Stimulated activated CD4-positive, alpha-beta T cell treated with anti-CD3 and anti-CD28 coated beads, Interleukin-4, amount 100 ng/mL, for 48 hours (primary cell): ENCODE measurements at places on chromosomes 13 and 19.

- DNase-seq = no peak
These were observed 4.6 kb downstream of the FRY start for GRCh38 chr13:32036126-32036695.

DNA sequence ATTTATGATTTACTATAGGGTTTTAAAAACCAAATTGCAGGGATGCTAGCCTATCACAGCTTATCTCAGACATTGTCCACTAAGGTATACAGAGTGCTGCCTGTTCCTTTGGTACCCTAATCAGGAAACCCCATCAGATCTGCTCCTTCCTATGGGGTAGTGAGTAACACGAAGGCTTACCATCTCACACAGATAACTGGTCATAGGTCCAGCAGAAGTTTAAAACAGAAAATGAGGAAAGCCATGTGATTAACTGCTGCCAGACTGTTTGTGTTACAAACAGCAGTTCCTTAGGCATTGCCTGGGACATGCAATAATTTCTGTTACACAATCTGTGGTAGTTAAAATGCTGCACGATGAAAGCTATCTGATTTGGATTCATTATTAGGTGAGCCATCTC, 53.5 kb upstream of the ALOX5AP start:
- no peak for DNase-seq

DNA sequence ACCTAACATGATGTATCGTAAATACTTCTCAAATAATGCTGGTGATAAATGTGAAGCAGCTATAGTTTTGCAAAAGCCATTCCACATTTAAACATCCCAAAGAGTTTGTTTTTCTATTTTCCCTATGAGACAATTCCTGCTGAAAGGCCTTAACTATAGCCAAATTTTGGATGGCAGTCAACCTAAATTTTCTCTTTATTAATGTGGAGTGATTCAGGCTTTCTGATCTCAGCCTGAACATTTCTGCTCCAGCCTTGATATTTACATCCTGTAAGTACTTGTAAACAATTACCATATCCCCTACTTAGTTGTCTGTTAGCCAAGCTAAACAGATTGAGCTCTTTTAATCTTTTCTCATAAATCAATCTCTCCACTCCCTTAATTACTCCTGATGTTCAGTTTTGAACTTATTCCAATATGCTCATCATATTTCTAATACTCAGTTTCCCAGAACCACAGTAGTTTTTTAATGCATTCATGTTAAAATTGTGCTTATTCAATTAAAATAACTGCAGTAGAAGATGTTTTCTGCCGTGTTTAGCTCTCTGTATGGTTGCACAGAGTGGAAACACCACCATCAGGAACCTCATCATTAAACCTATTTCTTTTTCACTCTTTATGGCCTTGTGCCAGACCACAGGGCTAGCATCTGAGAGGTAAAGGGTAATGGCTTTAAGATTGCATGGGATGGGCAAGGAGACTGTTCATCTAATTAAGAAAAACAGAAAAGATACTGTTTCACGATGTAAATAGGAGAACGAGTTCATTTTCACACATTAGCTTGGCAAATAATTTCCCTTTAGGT, 1235.2 kb upstream of the SLC10A2 start:
- DNase-seq = no peak

GRCh38 chr19:50333235-50333736, 4.1 kb upstream of the KCNC3 start:
- DNase-seq = peak; percentile 92

- no peak for DNase-seq
These were observed 916.6 kb downstream of the DIAPH3 start for GRCh38 chr13:59247171-59247570.

DNA sequence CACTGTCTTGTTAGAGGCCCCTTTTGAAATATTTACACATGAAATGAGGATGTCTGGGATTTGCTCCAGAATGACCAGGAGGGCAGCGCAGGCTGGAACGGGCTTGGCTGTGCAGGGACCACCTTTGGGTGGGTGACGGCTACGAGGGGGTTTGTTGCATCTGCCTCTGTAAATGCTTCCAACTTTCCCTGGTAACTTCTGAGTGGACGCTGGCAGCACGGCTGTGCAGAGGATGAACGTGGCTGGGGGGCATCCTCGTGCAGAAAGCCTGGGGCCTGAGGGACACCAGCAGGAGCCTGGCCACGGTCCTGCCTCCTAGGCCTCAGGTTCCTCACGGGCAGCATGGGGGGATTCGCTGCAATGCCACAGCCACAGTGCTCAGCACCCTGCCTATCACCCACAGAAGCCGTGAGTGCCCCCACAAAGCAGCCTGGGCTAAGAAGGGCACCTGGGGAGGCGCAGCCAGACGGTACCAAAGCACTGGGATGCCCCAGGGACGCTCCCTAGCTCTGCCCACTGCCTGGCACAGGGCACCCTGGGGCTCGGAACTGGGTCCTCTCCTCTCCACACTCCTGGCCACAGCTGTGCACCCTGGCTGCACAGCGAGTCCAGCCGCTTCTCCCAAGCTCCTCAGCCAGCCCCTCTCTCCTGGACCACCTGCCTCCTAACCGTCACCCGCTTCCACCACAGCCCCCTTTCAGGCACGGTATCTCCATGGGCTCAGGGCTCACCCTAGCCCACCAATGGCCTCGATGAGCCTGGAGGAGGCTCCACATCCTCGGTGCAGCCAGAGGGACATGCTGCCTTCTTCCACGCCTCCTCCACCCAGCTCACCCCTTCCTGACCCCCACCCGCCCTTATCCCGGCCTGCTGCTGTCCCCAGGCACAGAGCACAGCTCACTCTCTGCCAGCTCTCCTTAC, 44.5 kb downstream of the MLLT1 start:
- DNase-seq = no peak
